GM03348 (cell line): ENCODE measurements at places on chromosomes 6 and 20.

DNA sequence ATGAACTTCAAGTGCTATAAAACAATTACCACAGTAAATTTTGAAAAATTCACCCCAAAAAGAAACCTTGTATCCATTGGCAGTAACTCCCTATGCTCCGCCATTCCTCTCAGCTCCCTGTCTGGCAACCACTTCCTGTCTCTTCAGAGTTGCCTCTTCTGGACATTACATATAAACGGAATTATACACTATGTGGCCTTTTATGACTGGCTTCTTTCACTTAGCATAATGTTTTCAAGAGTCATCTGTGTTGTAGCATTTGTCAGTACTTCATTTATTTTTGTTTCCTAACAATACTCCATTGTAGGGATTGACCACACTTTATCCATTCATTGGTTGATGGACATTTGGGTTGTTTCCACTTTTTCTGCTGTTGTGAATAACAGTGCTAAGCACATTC lies 50.1 kb downstream of the CEP43 start:
- no peak for DNase-seq

DNA sequence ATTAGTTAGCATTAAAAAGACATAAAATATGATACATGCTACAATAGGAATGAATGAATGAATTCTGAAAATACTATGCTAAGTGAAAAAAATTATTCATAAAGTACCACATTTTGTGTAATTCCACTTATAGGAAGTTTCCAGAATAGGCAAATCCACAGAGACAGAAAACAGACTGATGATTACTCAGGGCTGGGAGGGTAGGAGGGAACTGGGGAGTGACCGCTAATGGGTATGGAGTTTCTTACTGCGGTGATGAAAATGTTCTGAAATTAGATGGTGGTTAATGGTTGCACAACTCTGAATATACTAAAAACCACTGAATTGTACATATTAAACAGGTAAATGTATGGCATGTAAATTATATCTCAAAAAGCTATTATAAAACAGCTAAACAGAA lies 22.6 kb downstream of the FERMT1 start:
- DNase-seq = no peak

DNA sequence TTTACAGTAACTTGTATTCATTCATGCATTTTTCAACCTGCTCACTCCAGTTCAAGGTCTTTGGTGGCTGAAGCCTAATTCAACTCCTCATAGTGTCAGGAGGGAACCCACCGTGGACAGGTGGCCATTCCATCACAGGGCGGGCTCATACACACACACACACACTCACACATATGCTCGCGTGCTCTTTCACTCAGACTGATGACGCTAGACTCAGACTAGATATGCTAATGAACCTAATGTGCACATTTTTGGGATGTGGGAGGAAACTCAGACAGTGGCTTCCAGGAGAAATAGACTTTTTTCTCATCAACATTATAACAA lies 56.7 kb downstream of the TRIM27 start:
- no peak for DNase-seq

DNA sequence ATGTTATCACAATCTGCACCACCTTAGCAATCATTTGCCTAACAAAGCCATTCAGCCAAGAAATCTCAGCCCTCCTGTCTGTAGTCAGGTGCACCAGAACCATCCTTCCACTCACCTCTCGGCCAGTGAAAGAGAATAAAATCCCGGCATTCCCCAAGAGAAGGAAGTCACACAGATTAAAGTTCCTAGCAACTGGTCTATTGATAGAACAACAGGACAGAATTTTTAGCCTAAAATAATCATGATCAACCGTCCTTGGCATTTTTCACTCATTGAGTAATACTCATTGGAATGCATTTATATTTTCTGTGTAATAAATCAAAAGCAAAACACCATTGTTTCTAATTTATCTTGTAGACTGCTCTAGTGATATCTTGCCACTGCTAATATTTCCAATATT lies 85.7 kb upstream of the CDH4 start:
- DNase-seq = peak; percentile 65

DNA sequence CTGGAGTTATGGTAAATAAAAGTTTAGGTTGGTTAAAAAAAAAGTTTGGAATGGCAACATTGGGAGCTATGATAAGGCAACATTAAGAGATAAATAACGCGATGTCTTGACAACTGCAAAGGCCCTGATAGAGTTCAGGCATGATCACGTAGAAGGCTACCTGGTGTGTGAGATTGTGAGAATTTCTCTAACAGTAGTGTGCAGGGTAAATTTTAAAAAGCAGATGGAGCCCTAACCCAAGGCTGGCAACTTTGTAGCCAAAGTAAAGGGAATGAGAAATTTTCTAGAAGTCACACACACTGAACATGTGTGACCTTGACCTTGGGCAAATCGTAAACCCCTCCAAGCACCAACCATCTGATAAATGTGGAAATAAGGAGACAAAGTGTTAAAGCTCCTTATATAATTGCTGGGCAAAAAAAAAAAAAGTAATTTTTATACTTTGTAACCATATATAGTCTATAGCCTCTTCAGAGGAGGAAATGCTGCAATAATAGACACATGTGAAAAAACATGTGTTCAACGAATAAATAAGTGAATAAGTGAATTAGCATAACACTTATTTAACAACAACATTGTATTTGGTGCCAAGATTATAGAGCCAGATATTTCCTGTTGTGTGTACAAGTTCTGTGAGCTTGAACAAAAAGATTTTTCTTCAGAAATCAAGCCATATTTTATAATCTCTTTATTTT lies 18.2 kb downstream of the KCNQ5 start:
- DNase-seq = no peak

- DNase-seq = peak; percentile 43
Observed at GRCh38 chr6:112223070-112223861, 31.1 kb downstream of the LAMA4 start.

GRCh38 chr20:32580970-32581838 lies 3.9 kb downstream of the NOL4L start:
- DNase-seq = no peak

- no peak for DNase-seq
Observed at GRCh38 chr6:43702171-43702533, 14.6 kb upstream of the MRPS18A start.

- DNase-seq = peak; percentile 56
Observed at GRCh38 chr20:35145141-35145564, 2.0 kb downstream of the EDEM2 start.

GRCh38 chr6:42315991-42316970 lies 98.6 kb upstream of the MRPS10 start:
- DNase-seq = peak; percentile 91

GRCh38 chr20:48065833-48066232 lies 280.6 kb upstream of the SULF2 start:
- no peak for DNase-seq

DNA sequence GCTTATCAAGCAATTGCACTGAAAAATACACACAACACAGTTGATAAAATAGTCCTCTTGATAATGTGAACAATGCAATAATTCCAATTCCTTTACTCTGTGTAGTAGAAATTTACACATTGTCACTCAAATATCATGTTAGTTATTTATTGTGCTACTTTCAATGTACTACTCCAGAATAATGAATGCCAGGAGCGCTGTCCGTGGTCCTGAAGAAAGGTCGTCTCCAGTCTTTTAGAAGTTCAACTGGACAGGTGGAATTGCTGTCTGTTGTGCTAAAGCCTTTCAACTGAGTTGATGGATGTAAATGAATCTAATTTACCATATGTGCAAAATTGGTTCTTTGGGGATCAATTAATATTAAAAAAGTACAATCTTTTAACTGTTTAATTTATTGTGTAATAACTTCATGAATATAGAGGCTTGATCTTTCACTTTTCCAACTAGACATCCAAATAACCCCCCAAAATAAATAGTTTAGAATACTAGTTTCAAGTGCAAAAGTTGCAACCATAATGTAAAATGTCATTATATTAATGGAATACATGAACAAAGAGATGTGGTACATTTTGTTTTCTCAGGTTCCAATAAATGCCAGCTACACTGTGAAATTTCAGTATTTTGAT lies 3.2 kb downstream of the GRIK2 start:
- DNase-seq = peak; percentile 43

- DNase-seq = peak; percentile 16
Observed at GRCh38 chr20:7744411-7744810, 195.8 kb downstream of the HAO1 start.

DNA sequence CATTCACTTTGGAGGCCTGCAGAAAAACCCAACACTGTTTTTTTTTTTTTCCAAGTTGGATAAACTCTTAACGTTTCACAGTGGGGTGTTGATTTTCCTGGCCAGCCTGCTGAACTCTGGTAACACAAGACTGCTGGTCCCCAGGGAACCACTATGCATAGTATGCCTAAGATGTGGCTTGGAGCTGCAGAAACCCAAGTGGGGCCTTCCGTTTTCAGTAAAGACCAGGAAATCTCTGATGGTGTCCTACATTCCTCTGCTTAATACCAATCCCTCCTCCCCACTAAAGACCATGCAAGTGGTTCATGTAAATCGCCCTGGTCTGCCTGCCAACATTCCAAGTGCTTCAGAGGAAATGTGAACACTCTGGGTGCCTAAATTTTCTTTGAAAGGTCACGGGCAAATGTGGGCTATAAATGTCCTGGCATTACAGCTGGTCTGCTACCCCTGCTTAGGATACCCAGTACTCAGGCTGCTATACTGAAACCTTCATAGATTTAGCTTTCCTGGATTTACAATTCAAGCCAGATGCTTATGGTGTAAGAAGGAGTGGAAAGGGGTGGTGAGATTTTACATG lies 615.4 kb downstream of the MAFB start:
- DNase-seq = no peak

DNA sequence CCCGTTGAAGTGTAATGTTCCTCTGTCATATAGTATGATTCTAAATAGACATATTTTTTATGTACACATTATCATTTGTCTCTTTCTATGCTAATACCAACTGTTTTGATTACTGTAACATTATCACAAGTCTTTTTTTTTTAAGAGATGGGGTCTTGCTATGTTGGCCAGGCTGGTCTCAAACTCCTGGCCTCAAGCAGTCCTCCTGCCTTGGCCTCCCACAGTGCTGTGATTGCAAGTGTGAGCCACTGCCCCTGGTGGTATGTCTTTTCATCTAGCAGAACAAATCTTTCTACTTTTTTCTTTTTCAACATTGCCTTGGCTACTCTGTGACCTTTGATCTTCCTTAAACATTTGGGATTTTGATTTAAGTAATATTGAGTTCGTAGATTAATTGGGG lies 57.7 kb downstream of the SLX4IP start:
- DNase-seq = no peak
